ENCODE measurements at places on chromosomes 2 and 18. TPM values are rescaled to one million over a fixed set of nuclear protein-coding genes. Genes with fewer than 3 reads are reported as not detected.

DNA sequence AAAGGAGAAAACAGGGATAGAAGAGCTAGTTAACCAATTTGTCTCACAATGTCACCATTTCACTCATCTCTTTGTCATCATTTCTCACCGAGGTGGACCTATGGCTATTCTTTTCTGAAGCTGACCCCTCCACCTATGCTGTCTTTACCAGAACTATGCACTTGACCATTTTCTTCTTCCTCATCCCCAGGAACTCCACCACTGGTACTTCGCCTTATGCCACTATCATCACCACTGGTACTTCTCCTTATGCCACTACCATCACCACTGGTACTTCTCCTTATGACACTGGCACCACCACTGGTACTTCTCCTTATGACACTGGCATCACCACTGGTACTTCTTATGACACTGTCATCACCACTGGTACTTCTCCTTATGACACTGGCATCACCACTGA lies 745.8 kb upstream of the CHAC2 start:
- DNase-seq: no peak

DNA sequence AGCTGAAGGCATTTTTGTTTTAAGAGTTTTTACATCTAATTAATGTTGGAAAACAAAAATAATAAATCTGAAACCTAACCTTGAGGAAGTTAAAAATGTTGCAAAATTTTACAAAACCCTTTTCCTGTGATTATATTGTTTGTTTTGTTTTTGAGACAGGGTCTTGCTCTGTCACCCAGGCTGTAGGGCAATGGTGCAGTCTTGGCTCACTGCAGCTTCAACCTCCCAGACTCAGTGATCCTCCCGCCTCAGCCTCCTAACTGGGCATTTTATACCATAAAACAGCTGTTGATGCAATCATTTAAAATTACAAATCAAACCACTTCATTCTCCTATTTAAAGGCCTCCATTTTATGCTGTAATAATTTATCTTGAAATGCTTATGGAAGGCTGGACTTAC lies 1.7 kb upstream of the ZNF24 start:
- no peak for DNase-seq

GRCh38 chr2:46269544-46270273 lies 27.5 kb upstream of the EPAS1 start:
- DNase-seq: no peak

DNA sequence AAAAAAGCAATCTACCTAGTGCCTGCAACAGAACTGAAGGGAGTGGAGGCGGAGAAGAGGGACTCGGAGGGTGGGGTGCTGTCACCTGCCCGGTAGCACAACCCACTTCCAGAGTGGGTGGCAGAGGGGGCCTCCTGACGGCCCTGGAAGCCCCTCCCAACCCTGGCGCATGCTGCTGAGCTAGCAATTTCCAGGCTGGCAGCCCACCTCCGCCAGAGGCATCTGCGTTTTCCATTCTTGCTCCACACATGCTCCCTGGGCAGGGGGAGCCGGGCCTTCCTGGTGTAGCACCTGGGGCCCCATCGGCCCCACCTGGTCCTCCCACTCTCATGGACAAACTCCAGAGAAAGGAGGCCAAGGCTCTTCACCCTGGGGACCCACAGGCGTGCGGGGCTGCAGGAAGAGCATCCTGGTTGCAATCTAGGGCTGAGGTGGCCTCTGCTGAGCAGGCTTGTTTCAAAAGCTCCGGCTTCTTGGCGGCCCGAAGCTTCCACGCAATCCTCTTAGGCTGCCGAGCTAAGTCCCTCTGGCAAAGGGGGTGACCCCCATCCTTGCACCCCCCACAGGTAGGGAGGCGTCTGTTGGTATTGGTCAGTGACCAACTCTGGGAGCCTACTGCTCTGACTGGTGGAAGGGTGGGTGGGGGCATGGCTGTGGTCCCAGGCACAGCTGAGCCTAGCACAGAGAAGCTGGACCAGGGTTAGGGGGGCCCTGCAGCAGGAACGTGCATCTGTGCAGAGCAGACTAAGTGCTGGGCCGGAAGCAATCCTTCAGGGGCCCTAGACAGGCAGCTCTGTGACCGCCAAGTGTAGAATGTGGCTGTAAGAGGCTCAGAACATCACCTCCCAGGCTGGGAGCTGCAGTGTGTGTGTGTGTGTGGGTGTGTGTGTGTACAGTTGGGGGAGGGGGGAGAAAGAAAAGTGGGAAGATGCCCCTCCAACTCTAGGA lies 2.6 kb downstream of the HS6ST1 start:
- no peak for DNase-seq

GRCh38 chr2:149019768-149020167 lies 18.7 kb upstream of the LYPD6B start:
- no peak for DNase-seq

Gene DNAH6
- total RNA-seq: not detected

DNA sequence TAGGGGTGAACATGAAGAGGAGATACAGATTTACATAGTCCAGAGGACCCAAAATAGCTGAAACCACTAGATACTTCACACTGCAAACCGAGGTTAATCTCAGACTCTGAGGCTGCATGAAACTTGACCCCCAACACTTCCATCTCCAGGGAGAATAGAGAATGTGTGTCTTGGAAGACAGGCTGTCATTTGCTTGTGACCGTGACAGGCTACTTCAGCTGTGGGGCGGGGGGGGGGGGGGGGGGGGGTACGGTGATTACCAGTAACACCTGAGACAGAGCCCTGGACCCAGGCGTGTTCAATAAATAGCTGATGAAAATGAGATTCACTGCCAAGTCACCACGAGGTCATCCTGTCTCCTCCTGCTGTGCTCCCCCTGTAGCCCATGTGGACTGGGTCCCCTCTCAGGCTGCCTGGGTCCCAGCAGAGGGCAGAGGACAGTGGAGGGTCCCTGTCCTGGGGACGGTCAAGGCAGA lies 5.7 kb upstream of the KLHL29 start:
- no peak for DNase-seq
